ENCODE measurements at places on chromosomes 4 and X.

- DNase-seq, result no peak
Measured at GRCh38 chrX:136047969-136048368, 62.7 kb downstream of the SLC9A6 start.

DNA sequence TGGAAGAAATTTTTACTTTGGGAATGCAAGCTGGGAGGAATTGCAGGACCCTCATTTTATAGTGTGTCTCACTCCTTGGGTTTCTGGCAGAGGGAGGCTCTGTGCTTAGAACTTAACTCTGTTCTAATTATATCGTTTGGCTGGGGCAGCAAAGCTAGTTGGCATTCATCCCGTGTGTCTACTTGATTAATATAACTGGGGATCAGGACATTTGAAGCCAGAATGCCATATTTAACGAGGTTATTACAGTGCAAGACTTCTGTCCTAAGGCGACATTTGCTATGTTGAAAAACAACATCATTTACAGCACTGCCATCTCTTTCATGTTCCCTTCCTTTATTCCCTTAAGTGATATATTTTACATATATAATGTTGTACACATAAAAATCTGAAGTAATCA, 179.1 kb upstream of the TBC1D9 start:
- DNase-seq, result no peak

DNA sequence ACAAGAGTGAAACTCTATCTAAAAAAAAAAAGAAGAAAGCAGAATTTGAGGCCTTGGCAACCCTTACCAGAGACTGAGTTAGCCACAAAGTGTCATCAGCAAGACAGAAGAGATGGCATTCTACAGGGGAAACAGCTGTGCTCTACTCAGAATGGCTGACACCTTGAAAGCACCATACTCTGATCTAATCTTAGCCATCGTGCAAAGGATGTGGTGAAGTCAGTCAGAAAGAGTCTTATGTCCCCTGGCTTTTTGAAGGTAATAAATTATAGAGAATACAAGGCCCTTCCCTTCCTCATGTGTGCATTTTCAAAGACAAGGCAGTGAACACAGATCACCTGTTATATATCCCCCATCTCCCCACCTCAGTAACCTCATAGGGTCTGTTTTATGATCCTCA, 13.2 kb downstream of the CLNK start:
- DNase-seq, result no peak

DNA sequence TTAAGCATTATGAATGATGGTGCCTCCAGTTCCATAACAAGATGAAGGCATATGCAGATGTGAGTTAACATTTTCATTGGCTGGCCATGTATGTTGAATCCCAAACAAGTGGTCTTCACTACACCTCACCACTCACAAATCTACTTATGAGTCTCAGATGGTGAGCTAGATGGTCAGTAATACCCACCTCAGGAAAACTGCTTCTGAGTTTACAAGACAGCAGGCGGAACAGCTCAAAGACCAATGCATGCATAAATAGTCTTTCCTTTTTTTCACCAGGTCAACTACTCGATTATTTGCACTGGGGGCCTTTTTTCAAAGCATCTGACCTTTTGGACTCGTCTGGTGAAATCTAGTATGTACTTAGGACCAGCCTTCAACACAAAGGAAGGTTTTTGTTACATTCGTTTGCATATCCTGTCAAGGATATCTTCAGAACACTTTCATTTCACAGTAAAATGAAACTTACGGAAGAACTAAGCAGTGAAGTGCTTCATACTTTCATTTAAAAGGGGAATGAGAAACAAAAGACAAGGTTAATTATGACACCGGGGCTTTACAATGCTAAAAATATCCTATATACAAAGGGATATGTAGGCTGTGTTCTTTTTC, 23.1 kb upstream of the TLR7 start:
- no peak for DNase-seq

DNA sequence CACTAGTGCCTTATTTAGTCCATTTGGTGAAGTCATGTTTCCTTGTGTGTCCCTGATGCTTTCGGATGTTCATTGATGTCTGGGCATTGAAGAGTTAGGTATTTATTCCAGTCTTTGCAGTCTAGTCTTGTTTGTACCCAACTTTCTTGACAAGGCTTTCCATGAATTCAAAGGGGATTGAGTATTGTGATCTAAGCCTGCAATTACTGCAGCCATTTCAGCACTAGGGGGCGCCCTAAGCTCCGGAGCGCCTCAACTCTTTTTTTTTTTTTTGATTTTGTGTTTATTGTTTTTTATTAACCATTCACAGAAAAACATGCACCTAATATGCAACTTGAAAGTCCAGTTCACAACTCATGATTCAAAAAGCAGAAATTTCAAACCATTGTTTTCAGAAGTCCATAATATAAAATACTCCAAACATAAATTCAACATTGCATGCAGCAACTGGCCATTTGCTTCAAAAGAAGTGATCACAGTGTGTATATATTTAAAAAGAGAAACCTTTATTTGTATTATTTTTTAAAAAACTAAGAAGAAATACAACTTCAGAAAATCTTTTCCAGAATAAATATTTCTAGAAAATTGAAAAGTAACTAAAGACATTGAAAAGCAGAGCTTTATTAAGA, 59.2 kb downstream of the PTPN13 start:
- DNase-seq, result no peak

GRCh38 chr4:140213116-140213515, 59.1 kb upstream of the MAML3 start:
- DNase-seq, result no peak

DNA sequence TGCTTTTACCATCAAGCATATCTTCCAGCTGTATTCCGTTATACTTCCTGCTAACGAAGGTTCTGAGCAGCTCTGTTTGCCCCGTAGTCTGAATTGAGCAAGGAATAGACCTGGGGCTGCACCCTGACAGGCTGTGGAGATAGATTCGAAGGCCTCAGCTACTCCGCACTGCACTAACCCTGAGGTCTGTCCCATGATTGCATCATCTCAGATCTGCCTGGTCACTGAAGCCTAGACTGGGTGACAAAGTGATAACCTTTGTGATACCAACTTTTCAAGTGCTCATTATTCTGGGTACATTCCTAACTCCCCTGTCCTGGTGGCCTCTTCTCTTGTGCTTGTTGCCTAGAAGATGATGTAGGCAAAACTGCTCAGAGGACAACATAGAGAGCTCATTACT, 29.9 kb upstream of the PGRMC1 start:
- no peak for DNase-seq

DNA sequence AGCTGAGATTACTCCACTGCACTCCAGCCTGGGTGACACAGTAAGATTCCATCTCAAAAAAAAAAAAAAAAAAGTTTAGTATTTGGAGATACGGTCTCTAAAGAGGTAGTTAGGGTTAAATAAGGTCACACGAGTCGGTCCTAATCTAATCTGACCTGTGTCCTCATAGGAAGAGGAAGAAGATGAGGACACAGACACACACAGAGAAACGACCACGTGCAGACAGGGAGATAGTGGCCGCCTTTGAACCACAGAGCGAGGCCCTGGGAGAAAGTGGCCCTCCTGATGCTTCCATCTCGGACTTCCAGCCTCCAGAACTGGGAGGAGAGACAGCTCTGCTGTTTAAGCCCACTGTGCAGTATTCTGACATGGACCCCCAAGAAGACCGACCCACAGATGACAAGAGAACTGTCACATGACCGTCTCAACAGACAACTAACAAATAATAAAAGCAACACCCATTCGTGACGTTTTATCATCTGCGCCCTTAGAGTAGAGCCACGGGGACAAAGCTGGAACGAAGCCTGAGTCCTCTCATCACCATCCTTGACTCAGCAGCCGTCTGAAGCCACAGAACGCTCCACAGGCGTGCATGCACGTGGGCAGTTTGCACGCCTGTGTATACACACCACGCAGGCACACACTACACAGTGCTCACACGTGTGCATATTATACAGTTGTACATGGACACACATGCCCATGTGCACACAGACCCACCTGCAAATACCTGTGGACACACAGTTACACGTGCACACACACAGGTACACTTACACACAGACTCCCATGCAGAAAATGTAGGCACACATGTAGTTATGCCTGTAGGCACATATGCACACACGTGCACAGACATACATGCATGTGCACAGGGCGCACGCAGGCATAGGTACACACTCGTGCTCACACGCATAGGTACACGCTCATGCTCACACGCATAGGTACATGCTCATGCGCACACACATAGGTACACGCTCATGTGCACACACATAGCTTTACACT, 51.7 kb downstream of the FAM53A start:
- DNase-seq, result no peak

DNA sequence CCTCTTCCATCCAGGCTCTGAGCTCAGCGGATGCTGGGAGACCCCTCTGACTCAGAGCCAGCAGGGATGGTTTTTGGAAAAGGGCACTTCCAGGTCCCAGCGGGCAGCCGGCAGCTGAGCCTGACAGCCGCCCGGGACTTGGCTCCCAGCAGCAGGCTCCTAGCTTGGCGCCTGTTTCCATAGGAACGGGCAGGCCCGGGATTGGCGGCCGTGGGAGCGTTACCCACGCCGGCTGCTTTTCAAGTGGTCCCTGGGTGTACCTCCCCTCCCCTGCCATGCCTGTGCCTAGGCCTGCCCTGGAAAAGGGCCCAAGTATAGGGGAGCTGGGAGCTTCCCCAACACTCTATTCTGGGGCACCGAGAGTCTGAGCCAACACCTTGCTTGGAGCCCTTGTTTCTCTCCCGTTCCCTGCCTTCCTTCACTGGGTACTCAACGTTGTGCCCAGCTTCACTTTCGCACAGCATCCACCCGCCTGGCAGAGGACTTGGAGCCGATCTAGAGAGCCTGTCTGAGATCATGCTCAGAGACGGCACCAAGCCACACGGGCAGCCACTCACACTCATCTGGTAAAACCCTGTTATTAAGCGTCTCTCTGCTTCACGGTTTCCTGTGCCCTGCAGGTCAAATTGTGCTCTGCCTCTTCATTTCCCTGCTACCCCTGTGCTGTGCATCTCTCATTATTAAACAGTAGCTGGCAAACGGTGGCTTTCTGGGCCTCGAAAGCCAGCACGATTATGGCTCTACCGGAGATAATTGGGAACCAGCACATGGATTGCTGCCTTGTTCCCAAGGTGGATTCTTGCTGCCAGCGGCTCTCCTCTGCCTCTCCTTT, 521.5 kb downstream of the BCOR start:
- DNase-seq, result no peak

DNA sequence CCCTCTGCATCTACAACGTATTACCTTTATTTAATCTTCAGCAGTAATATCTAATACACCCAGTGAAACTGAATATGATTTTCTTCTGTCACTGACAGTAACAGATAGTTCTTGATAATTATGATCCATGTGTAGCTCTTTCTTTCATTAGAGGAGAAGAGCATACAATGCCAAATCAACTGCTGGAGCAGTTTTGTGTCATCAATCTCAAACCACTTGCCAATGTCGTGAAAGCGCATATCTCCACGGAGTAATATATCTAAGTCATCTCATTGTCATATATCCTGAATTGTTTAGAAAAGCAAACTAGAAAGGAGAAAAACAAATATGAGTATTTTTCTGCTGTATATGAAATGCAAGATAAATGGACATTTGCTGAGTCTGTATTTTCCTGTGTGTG, 47.9 kb downstream of the DCAF8L1 start:
- DNase-seq, result no peak

- DNase-seq, result peak; percentile 84
Measured at GRCh38 chrX:23901805-23902204, 5.9 kb downstream of the APOO start.

DNA sequence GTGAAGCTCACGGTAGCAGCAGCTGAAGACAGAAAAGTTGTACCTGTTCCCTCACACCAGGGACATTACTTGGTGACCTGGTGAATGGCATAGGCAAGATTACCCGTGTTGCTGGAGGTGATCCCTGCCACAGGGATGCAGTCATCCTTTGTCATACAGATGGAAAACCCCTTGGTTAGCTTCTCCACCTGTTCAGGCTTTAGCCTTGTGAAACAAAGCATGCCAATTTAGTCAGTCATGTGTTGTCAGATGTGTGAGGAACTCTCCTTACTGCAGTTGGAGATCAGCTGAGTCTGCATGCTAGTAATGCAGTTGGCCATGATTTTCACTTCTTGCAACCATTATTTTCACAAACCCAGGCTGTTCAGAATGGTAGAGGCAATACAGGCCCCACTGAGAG, 41.0 kb downstream of the AMELX start:
- DNase-seq, result no peak

- DNase-seq, result peak; percentile 76
Measured at GRCh38 chr4:973431-974397, at the start of gene DGKQ. Gene DGKQ, minus strand, starts transcription at chr4:973569. Its CDS starts 87 bp downstream, at chr4:973482.

GRCh38 chr4:145731028-145731427, 51.1 kb downstream of the C4orf51 start:
- no peak for DNase-seq

GRCh38 chr4:105902550-105903262, 7.4 kb downstream of the NPNT start:
- no peak for DNase-seq

- no peak for DNase-seq
Measured at GRCh38 chr4:149912000-149912399, 96.4 kb upstream of the IQCM start.

GRCh38 chr4:159174645-159175084, 71.8 kb downstream of the RAPGEF2 start:
- no peak for DNase-seq

- no peak for DNase-seq
Measured at GRCh38 chr4:146648461-146648783, 9.7 kb downstream of the POU4F2 start.

DNA sequence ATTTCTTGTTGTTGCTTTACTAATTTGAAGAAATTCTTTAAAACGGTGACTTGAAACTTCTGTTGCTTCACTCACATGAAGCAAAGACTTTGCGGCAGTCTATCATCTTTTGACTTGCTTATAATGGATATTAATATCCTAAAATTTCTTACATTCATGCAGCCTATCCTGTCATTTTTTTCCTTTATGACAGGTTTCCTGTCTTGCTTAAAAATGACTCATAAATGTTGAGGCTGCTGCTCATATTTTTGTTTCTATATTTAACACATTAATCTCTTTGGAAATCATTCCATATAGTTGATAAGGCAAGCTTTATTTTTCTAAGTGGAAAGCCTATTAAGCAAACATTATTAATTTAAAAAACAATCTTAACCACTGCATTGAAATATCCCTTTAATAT, 176.6 kb upstream of the GALNTL6 start:
- no peak for DNase-seq

GRCh38 chr4:114108869-114109268, 129.4 kb upstream of the ARSJ start:
- no peak for DNase-seq

DNA sequence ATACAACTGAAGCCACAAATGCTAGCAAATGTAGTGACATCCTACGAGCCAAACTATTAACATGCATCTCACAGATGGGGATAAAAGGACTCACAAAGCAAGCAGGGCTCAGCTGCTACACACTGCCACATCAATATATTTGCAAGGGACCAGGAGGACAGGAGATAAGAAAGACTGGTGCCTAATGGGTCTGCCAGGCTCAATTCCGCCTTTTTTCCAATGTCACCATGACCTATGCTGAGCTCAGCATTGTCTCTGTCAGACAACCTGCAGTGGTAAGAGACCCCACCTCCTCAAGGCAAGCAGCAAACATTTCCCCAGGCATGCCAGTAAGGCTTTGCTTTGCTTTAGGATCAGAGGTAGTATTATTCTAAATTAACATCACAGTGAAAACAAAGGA, 435 bp downstream of the DCX start:
- no peak for DNase-seq

- DNase-seq, result no peak
Measured at GRCh38 chr4:143455211-143455610, 58.3 kb upstream of the SMARCA5 start.

- DNase-seq, result no peak
Measured at GRCh38 chr4:119313237-119313636, 8.7 kb downstream of the FABP2 start.
